Stimulated activated CD4-positive, alpha-beta T cell treated with anti-CD3 and anti-CD28 coated beads, Interleukin-1b, Interleukin-23, amount 100 ng/mL, for 24 hours (primary cell): ENCODE measurements at places on chromosomes 11 and 22.

DNA sequence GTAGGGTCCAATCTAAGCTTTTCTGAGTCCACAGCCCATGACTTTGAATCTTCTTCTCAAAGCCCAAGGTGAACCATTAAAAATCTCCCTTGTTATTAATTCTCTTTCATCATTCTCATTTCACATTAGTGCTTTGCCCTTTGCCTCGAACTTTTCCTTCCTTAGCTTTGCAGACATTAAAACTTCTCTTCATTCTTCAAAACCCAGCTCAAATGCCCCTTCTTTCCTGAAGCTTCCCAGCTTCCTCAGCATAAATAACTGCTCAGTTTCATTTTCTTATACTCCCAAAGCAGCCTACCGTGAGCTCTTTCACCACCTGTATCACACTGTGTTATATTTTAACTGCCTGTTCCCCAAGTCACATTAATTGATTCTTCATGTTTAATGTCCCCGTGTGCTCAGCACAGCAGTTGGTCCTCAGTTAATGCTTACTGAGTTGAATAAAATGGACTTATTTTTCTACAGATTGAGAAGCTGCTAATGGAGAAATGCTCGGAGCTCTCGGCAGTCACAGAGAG is 62.0 kb downstream of the INSC start:
- DNase-seq, result no peak

DNA sequence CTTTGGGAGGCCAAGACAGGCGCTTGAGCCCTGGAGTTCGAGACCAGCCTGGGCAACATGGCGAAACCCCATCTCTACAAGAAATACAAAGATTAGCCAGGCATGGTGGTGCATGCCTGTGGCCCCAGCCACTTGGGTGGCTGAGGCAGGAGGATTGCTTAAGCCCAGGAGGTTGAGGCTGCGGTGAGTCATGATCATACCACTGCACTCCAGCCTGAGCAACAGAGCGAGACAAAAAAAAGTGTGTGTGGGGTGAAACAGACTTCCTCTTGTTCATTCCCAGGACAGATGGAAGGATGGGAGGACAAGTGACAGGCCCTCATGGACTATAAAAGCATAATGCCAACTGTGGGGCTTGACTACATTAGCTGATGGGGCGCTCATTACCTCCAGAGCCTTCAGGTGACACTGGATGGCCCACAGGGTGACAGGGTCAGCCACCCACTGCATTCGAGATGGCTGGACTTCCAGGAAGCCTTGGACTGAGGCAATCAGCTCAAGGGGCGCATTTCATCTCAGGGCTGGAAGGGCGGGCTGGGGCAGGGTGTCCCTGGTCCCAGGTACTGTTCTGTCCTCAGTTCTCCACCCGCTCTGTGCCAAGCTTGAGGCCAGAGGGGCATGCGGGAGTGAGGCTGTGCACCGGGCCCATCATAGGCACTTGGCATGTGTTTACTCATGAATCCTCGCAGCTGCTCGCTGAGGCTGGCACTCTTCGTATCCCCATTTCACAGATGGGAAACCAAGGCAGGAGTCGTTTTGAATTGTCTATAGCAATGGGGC is 12.5 kb downstream of the NPTXR start:
- no peak for DNase-seq

DNA sequence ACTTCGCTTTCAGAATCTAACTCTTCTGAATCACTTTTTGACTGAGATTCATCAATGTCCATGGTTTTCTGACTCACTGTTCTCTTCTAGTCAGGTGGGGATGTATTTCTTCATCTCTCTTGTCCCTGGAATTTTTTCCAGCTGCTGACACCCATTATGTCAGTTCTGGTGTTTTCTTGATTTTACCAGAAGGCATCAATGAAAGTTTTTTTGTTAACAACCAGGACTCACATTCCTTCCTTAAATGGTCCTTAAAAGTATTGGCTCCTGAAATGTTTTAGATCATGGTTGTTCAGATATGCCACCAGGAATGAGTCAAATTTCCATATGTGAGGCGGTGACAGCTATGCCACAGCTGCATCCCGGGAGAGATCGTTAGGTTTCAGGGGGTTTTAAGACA is 12.9 kb downstream of the MICAL2 start:
- DNase-seq, result no peak

- DNase-seq, result no peak
These were observed 1.3 kb downstream of the C11orf42 start for GRCh38 chr11:6206456-6207180.

GRCh38 chr22:38943201-38943600 is 14.2 kb upstream of the APOBEC3A start:
- DNase-seq, result no peak

GRCh38 chr11:46100670-46101069 is 20.6 kb downstream of the PHF21A start:
- no peak for DNase-seq

- DNase-seq, result no peak
These were observed 368.4 kb downstream of the BUD13 start for GRCh38 chr11:116404462-116404798.

DNA sequence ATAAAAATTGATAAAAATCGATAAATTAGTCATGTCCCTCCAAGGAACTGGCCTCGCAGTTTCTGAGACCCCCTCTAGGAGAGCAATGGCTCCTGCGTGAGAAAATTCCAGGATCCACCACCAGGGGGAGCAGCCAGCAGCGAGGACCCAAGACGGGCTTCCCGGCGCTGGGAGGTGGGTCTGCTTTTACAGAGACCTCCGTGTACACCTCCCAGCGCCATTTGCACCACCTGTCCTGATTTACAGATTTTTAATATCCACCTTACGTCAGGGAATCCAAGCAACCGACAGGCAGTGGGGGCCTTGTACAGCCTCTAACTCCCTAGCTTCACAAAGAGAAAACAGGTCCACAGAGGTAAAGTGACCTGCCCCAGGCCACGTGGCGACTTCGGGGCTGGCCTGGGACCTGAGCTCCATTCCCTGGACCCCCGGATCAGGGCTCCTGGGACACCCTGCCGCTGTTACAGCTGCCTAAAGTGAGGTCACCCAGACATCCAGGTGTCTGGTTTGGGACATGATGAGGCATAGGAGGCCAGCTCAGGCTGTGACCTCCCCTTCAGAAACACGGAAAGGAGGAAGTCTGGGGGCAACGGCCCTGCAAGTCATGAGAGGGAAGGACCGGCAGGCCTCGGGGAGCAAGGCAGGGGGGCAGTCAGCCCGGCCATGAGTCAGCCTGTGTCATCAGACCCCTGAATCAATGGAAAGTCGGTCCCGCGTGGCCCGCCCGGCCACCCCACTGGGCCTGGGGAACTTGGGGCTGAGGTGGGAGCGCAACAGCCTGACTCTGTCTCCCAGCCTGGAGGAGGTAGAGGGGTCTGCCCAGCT is 3.5 kb downstream of the OSM start:
- peak; percentile 67 for DNase-seq

DNA sequence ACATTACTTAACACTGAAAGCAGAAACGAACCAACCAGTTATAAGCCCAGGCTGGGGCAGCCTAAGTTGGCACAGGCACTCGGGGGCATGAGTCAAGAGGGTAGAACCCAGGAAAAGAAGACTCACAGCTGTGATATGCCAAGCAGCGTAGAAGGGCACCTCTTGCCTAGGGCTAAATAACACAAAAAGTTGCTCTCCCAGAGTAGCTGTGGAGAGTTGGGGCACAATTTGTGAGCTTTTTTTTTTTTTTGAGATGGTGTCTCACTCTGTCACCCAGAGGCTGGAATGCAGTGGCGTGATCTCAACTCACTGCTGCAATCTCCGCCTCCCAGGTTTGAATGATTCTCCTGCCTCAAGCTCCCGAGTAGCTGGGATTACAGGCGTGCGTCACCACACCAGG is 8.8 kb downstream of the CLMP start:
- no peak for DNase-seq

DNA sequence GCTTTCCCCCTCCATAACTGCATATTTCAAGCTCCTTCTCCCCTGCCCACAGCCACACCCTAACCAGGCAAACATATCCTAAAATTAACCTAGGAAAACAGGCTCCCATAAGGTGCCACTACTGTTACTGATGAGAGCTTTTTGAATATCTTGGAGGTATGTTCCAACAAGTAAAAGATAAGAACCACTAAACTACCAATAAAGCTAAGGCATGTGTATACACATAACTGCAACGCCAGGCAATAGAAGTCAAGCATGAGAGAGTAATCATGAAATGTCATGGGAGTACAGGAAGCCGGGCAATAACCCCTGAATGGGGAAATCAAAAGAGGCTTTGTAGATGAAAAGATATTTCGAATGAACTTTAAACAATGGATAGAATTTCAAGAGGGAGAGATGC is 9.3 kb downstream of the MMP13 start:
- no peak for DNase-seq

DNA sequence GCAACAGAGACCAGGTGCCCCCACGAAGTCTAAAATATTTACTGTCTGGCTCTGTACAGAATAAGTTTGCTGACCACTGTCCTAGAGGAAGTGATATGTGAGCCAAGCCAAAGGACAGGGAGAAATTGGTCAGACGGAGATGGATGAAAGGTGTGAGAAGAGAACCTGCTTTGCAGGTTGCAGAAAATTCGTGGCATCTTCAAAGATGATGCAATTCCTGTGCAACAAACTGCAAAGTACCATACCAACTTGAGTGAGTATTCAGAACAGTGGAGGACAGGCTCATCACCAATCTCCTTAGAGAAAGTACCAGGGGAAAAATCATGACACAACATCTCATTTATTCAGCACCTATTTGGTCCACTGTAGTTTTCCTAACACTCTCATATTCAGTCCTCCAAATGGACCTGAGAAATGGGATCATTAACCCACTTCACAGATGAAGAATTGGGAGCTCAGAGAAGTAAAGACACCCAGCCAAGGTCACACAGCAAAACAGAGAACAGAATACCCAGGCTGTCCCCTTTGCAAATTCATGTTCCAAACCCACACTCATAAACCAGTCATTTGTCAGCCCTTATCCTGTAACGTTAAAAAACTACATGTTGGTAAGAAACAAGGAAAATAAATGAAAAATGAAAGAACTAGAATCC is 536.8 kb downstream of the MIAT start:
- DNase-seq, result no peak

DNA sequence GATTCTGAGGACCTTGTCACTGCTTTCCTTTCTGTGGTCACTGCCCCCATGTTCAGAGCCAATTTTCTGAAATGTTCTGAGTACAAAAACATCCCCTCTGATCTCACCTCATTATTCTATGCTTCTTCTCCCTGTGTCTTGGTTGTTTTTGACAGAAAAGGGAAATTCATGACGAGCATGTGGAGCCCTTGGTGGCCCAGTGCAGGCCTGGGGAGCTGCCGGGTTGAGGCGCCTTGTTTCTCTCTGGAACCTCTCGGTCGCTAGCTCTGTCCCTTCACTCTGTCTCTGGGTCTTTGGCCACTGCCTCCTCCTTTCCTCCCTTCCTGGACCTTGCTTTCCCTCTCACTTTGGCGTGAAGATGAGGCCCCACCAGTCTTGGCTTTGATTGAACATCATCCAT is 63.0 kb upstream of the THY1 start:
- DNase-seq, result no peak
